DMS79 (cell line): ENCODE measurements at places on chromosomes 1 and 21.

DNA sequence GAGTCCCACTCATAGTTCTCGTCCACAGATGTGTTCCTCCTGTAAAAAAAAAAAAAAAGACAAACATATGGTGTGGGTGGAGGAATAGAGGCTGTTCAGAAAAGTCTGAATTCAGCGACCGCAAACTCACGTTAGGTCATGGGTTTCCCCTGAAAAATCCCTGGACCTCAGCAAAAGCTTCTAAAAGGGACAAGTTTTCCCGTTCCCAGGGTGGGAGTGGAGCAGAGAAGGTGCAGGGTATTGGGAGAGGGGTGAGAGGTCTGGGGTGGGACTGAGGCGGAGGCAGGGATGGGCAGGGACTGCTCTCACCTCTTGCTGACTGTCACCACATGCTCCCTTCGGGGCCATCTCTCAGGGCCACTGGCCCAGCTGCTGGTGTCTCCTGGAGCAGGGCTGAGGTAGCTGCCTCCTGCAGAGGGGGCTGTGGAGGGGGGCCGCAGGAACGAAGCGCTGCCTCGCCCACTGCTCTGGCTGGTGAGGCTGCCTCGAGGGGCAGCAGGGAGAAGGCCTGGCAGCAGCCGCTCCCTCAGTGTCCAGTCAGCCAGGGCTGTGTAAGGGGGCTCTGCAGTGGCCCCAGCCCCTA is 2.6 kb upstream of the TAGLN2 start:
- no peak for DNase-seq

DNA sequence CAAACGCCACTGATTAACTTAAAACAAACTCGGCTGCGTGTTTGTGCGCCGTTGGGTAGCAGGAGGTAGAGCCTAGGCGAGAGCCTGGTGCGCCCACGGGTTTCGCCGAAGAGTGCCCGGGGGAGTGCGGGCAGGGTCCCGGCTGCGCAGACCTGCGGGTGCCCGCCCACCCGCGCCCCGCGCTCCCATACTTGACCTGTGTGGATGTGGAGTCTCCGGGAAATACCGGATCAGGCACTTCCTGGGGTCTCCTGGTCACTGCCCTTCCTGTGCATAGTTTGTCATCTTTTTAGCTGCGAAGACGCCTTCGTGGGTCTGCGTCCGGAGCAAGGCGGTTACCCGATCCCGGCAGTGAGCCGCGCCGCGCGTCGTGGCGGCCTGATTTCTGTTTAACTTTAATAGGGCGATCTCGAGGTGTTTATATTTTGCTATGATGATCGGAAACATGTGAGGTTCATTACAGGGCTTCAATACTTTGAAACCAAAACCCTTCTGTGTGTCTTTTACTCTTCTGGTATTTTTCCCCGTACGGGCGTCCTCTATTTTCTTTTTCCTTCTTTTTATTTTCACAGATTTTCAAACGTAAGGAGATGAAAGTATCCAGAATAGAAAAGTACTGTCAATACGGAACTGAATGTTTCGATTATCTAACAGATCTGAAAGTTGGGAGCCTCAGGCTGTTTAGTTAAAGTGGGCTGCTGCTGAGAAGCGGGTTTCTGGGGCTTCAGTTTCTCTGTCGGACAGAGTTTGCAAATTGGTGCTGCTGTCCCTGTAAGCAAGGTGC is 15.2 kb downstream of the NR5A2 start:
- no peak for DNase-seq

DNA sequence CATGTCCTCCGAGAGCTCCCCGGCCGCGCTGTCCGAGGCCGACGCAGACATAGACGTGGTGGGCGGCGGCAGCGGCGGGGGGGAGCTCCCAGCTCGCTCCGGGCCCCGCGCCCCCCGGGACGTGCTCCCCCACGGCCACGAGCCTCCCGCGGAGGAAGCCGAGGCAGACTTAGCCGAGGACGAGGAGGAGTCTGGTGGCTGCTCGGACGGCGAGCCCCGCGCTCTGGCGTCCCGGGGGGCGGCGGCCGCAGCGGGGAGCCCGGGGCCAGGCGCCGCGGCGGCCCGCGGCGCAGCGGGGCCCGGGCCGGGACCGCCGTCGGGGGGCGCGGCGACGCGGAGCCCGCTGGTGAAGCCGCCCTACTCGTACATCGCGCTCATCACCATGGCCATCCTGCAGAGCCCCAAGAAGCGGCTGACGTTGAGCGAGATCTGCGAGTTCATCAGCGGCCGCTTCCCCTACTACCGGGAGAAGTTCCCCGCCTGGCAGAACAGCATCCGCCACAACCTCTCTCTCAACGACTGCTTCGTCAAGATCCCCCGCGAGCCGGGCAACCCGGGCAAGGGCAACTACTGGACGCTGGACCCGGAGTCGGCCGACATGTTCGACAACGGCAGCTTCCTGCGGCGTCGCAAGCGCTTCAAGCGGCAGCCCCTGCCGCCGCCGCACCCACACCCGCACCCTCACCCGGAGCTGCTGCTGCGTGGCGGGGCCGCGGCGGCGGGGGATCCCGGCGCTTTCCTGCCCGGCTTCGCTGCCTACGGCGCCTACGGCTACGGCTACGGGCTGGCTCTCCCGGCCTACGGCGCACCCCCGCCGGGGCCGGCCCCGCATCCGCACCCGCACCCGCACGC is 547 bp downstream of the FOXD2 start:
- no peak for DNase-seq

- peak; percentile 16 for DNase-seq
Observed at GRCh38 chr1:204736836-204737235, 51.3 kb upstream of the LRRN2 start.

DNA sequence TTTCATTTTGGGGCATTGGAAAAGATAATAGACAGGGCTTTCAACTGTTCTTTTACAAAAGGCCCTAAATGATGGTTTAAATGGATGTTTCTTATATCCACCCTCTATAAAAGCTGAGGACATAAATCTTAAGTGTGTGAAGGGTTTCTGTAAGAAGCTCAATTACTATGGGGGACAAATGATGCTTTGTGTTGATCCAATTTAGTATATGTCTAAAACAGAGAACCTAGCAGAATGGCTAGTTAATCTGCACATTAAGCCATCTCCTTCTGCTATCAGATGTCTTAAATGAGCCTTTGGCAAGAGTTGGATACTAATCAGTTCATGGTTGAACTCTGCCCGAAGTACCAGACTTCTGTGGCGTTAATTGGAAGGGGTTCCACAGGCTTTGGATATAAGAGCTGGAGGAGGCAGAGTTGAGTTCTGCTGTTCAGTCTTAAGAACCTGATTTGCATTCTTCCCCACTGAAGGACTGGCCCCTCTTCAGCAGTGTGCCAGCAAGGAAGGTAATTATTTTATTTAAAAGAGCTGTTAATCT is 43.1 kb downstream of the PTGFRN start:
- DNase-seq, result peak; percentile 89

DNA sequence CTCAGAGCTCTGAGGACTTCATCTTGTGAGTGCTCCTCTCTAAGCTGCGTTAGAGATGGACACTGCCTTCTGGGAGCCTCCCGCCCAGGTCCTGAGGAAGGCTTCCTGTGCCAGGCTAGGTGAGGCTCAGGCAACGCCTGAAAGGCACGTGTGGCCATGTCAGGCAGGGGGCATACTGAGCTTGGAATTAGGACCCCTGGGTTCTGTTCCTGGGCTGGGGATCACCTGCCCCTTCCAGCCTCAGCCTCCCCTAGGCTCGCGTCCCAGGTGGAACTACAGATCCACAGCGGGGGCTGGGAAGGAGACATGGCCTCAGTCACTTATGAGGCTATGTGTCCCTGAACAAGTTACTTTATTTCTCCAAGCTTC is 10.0 kb upstream of the ASCL5 start:
- no peak for DNase-seq

- DNase-seq, result no peak
Observed at GRCh38 chr1:248851390-248851789, 7.5 kb downstream of the ZNF692 start.

DNA sequence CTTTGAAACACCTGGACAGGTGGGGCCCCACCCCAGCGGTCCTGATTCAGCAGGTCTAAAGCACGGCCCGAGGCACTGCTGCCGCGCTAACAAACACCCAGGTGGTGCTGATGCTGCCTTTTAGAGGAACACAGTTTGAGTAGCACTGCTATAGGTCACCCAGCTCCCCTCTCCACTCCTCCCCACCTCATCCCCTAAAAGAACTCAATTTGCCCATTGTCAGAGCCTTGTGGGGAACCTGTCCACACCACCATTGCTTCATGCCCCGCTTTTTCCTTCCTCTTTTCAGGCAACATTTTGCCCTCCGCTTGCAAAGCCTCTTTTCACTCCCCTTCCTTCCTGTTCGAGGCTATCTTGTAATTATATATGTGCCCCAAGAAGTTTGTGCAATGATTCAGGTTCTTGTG is 26.2 kb upstream of the PADI4 start:
- no peak for DNase-seq
